ENCODE measurements at places on chromosomes 6 and 20.

DNA sequence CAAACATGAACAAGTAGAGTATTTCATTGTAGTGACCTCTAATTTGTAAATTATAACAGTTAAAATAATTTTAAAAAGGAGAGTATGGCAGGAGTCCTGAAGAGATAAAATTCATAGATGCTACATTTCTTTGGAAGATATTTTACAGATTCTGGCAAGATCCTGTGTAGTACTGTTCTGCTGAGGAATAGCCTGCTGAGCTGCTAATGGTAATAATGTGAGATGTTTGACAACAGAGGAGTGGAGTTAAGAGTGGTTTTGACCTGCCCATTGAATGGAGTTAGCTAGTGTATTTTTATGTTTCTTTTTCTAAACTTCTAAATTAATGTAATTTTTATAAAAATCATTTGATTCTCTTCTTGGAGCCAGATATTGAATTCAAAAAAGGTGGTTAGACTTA lies 11.8 kb downstream of the CLVS2 start:
- no peak for DNase-seq

DNA sequence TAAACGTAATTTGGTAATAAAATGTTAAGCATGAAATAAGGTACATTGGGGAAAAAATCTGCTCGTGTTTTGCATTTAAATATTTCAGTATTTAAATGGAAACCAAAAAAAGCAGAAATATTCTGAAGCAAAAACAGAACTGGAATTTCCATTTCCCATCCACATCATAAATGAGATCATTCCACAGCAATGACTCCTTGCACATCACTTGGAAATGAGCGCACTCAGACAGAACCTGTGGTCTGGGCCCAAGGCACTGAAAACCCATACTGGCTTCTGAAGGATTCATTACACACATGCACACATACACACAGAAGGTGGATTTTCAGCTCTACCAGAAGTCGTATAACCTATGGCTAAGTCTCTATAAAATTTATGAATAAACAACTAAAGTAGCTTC lies 174.8 kb downstream of the IBTK start:
- DNase-seq, result no peak

DNA sequence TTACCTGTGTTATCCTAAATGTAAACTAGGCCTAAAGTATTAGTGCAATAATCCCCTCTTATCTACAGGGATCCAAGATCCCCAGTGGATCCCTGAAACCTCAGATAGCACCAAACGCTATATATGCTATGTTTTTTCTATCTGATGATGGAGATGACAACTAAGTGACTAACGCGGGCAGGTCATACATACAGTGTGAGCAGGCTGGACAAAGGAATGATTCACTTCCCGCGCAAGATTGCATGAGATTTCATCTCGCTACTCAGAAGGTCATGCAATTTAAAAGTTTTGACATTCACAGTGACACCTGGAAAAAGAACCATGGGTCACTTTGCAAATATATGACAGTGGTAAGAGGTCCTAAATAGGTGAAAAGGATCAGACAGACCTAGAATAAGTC lies 875.9 kb downstream of the HACE1 start:
- no peak for DNase-seq

DNA sequence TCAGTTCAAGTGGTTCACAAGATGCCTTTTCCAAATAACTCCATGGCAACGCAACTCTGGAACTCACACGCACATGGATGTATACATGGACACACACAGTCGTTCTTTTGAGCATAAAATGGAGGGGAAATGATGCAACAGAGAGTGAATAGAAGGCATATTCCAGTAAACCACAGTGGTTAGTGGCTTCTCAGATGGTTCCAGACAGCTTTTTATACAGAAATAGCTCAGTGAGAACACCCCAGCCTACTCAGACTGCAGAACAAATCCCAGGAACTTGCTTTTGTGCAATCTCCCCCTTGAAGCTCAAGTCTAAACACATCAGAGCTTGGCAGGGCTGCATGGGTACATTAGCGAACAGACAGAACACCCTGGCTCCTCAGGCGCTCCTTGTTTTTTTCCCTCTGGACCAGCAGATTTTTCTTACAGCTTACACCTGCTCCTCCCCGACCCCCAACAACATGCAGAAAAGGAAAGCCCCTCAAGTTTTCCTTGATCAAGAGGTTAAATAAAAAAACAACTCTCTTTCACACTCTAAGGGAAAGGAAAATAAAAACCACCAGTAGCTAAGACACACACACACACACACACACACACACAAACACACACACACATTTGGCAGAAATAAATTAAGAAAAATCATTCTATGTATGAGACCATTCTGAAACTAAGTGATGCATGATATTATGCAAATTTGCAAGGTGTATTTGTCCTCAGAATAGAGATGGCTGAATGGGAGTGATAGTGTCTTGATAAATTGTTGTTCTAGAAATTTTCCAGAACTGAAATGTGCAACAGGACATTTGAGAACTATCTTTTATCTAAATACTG lies 51.2 kb upstream of the RANBP9 start:
- no peak for DNase-seq

DNA sequence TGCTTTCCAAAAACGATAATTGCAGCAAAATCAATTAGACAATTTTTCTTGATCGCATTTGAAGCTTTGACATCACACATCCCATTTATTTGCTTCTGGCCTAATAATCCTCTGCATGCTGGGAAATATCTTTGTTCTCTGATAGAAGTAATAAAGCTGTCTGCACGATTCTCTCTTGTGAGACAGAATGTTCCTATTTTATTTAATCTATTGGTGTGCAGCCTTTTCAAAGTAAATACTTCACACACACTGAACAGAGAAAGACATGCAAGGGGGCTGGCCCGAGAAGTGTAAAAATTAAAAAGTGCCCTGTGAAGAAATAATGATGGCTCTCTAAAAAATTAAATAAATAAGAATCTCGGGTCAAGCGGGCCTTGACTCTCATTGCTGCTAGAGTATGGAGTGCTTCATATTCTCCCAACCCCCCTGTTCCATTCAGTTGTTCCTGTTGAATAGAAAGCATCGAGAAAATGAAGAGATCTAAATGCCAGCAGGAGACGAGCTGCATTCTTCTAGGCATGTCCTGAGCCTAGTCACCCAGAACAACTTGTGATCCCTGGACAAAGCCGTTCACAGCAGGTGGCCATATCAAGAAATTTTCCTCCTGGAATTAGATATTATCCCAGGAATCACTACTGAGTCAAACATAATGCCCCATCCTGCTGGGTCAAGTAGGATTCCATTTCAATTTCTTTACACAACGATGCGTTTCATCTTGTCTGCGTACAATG lies 625.9 kb upstream of the EPHA7 start:
- no peak for DNase-seq

GRCh38 chr20:11676630-11677287 lies 240.9 kb upstream of the BTBD3 start:
- DNase-seq, result no peak

DNA sequence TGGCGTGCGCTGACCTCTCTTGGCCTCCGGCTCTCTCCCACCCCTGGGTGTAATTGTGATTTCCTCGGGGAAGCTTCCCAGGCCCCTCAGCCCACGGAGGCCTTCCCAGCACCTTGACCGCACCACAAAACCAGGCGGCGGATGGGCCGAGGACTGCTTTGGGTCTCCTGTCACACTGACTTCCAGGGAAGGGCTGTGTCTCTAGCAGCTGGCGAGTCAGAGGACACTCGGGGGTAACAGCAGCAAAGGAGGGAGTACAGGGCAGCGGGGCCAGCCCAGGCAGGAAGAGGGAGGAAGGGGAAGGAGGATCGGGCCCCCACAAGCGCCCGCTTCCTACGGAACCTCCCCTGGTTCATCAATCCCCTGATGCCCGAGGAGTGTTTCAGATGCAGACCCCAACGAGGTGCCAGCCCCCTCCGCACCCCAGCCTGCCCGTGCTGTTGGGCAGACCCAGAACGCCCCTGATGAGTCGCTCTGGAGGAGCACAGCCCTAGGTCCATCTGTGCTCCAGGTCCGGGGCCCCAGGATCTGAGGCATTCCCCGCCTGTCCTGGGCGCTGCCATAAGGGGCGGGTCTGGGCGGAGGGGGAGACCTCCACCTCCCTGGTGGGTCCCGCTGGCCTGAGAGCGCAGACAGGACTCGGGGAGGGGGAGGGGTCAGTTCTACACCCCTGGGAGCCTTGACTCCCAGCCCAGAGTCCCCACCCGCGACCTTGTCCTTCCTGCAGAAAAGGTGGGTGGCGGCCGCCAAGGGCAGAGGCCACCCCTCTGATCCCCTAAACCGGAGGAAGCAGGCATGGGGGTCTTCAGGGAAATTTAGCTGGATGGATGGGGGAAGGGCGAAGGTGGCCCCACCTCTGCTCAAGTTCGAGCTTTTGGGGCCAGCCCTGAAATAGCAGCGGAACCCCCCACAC lies 956 bp downstream of the CHRNA4 start:
- DNase-seq, result no peak

- DNase-seq, result no peak
Observed at GRCh38 chr6:17455919-17456318, 62.5 kb downstream of the CAP2 start.

DNA sequence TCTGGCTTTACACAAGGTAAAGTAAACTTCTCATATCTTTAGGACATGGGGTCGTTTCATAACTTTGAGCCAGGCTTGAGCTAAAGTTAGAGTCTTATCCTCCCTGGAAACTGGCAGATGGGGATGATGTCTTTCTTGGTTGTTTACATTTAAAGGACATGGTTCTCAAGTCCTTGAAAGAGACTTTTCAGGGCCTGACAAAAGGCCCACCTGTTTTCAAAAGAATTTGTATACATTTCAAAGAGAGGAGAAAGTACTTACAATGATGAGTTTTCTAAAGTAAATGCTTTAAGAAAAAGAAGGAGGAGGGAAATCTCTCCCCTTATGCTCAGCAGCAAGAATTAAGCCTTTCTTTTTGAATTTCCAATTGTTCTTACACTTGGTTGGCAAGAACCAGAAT lies 45.7 kb upstream of the TINAG start:
- no peak for DNase-seq

- no peak for DNase-seq
Observed at GRCh38 chr6:70028926-70029325, 162.6 kb downstream of the COL19A1 start.

DNA sequence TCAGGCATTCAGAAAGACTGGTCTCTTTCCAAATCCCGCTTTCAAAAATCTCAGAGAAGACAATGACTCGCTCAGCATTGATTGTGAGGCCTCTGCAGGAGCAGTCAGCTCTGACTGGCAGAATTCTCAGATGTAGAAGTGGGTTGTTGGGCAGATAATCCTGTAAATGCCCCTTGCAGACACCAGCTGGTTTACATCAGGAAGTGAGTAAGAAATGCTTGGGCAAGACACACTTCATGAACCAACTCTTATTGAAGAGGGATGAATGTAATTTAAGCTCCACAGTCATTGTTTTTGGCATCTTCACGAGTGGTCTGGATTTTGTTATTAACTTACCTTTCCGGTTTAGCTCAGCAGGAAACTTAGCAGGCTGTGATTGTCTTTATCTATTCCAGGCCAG lies 166.6 kb downstream of the PLCB4 start:
- no peak for DNase-seq

DNA sequence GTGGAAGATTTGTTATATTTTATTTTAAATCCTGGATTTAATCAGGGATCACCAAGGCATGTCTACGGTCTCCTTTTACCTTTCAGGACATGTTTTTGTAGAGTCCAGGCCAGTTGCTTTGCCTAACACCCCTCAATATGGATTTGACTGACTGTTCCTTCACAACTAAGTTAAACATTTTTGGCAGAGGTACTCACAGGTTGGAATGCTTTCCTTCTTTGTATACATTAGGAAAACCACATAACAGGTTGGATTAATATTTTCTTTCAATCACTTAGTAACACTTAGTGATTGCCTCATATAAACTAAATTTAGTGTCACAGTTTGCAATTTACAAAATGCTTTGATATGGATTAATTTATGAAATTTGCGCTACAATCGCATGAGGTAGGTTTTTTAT lies 64.5 kb downstream of the IPCEF1 start:
- DNase-seq, result no peak

GRCh38 chr6:154917941-154918340 lies 77.2 kb upstream of the TIAM2 start:
- no peak for DNase-seq

GRCh38 chr6:144878577-144878976 lies 593.4 kb downstream of the UTRN start:
- no peak for DNase-seq

- DNase-seq, result no peak
Observed at GRCh38 chr6:81475646-81476045, 276.8 kb downstream of the TENT5A start.
